Urinary bladder (tissue), 4 donors: ENCODE measurements at places on chromosomes 11 and 22. TPM values are rescaled to one million over a fixed set of nuclear protein-coding genes. Genes with fewer than 3 reads are reported as not detected.

GRCh38 chr11:69542314-69543168 is 61.1 kb downstream of the LINC01488 start:
- DNase-seq: no peak

CARNS1 gene
- 0.63 TPM for total RNA-seq

DNA sequence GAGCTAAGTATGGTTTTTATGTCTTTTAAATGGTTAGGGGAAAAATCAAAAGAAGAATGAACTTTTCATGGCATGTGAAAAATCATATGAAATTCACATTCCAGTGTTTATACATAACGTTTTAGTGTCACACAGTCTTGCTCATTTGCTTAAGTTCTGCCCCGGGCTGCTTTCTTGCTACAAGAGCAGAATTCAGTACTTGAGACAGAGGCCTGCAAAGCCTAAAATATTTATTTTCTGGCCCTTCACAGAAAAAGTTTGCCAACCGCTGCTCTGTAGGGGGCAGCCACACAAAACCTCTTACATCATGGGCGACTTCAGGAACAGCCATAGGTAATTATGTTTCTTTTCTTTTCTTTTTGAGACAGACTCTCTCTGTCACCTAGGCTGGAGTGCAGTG is 1.0 kb upstream of the ATG2A start:
- DNase-seq: no peak

DNA sequence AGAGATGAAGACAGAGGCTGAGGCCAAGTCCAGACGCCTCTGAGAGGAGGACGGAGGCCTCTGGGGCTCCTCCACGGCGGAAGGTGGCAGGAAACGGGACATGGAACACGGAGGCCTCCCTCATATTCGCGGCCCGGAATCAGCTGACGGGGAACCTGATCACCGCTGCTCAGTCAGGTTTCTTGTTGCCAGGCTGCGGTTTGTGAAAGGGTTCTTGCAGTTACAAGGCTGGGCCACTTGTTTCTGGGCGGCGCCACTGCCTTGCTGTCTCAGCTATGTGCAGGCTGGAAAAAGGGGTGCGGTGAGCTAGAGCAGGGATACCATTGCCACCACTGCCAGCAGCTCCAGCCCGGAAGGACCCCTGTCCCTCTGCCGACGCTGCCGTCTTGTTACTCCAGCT is 10.0 kb upstream of the MMP1 start:
- no peak for DNase-seq
